ENCODE measurements at places on chromosomes 1 and 21.

DNA sequence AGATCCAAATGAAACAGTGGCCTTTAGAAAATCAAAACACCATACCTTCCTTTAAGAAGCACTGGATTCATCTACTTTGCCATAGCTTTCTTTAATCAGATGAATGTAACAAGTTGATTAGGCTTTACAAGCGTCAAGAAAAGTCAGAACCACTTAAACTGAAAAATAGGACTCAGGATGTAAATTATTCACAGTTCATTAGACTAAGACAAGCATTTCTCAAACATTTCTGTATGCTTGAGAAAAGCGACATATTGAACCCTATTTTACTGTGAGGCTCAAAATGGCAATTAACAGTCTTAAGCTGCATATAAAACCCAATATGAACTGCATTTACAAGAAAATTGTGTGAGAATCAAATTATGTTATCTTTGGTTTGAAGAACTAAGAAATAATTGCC lies 256.7 kb upstream of the SNX7 start:
- DNase-seq: no peak

DNA sequence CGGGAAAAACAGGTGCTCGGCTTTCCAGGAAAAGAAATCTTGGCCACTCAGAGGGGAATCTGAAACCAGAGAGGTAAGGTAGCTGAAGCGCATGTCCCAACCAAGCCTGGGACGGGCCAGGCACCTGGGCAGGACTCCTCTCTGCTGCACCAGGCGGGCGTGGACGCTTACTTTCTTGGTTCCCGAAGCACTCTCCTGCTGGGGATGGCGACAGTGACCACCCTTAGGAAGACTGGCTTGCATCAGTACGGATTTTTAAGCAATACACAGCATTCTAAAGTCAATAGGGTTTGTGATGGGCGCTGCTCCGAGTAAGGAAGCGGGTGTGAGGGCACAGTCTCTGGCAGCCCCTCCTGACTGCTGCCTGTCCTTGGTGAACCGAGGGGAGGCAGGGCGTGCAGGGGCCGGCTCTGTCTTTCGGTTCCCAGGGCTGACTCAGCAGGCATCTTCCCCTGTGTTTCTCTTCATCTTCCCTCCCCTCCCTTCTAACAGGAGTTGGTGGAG lies 74.9 kb upstream of the ANGPTL1 start:
- DNase-seq: no peak

DNA sequence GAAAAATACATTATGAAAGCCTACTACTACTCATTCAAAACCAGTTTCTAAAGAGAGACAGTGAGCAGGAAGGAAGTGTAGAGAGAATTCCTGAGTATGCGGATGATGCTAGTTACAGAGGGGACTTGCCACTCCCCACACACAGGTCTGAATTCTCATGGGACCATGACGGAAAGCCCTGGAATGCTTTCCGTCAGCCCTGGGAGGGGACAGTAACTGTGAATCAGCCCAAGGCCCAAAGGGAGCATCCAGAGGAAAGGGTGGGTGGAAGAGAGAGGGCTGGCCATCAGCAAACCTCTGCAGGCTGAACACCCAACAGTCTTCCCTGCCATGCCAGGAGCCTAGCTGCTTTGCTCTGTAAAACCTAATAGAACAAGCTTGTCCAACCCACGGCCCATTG lies 36.4 kb downstream of the RCSD1 start:
- no peak for DNase-seq

DNA sequence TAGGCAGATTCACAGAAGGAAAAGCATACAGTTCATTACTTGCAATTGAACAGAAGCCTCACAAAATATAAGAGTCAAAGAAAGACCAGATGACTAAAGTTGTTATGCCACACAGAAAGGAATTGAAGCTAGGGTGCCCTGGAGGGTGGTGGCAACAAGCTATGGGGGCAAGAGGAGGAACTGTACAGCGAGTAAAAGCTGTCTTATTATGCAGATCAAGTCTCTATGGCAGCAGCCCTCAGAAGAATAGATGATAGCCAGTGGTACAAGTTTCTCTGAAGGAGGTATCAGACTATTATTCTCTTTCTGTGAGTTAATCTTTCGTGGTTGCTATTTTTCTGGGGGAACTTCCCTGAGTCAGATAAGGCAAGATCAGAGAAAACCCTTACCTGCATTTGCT lies 72.2 kb downstream of the C21orf91 start:
- DNase-seq: no peak

- peak; percentile 33 for DNase-seq
Observed at GRCh38 chr1:39657923-39658485, 13.9 kb downstream of the NT5C1A start.

GRCh38 chr1:25813734-25814471 lies 5.9 kb upstream of the MTFR1L start:
- no peak for DNase-seq

GRCh38 chr1:33235521-33235920 lies 20.8 kb upstream of the ZNF362 start:
- no peak for DNase-seq

- DNase-seq: no peak
Observed at GRCh38 chr1:15703562-15703961, 19.4 kb downstream of the PLEKHM2 start.

DNA sequence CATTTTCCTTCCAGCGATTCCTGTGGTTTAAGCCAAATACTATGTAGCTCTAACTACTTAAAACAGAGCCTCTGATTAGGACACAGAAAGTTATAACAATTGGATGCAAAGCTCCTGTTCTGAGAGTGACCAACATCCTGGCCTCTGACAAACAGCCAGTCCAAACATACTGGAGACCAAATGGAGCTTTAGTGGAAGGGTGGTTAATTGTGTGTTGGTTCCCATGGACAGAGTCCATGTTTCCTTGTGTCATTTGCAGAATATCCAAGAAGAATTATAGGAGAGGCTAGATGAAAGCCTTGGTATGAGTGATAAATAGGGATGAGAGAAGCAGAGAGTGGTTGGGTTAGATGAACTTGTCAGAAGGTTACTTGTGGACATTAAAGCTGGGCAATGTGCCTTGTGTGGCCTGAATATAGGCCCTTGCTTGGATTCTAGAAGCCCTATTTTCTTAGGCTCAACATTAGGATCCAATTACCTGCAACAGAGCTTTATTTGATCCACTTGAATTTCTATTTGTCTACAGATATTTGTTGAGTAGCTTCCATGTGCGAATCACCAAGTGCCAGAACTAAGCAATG lies 180.5 kb upstream of the GORAB start:
- DNase-seq: no peak

DNA sequence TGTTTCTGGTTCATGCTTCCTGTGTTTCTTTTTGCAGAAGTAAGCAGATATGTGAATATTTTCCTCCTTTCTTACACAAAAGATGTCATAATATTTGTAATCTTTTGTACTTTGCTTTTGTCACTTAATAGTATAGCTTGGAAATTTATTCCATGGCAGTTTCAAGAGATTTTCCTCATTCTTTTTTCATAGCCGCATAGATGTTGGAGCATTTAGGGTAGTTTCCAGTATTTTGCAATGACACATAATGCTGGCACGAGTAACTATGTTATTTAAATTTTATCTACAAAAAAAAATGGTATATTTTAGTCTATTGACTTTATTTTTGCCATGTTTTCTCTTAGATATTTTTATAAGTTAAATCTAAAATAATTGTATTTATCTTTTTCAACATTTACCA lies 40.7 kb downstream of the AGO3 start:
- DNase-seq: no peak

Measured in activated gamma-delta T cell treated with anti-CD3 and anti-CD28 coated beads, Interleukin-2, amount 50 U/mL, for 16 hours (primary cell).